Stimulated activated naive CD4-positive, alpha-beta T cell (primary cell): ENCODE measurements at places on chromosomes 16 and 17.

DNA sequence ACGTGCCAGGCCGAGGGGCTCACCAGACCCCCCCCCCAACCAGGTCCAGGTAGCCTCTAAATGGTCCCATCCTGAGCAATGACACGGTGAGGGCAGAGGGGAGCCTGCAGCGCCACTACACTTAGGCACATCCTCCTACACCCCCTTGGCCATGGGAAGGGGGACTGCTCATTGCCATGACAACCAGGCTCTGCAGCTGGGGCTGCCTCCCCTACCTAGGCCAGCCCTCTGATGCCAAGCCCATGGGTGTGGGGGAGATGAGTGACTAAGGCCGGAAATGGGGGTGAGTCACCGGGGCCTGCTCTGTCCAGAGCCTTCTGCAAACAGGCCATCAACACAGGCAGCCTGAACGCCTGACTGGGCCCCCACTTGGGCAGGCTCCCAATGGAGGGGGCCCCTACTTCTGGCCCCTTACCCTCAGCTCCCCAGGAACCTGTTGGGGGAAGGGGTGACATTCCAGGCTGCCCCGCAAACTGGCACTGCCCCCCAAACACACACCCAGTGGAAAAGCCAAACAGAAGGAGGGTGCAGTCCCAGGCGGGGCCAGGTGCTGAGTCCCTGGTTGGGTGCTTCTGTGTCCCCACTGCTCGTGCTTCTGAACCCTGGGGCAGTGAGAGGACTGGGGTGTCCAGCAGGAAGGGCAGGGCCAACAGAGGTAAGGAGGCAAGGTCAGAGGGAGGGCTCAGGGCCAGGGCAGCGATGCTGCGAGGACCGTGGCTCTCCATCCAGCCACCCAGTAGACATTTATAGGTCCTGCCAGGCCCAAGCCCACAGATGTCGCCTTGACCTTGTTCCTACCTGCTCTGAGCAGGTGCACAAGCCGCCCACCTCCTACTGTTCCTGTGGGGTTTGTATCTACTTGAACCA lies 8.2 kb downstream of the PLCD3 start:
- DNase-seq = no peak

DNA sequence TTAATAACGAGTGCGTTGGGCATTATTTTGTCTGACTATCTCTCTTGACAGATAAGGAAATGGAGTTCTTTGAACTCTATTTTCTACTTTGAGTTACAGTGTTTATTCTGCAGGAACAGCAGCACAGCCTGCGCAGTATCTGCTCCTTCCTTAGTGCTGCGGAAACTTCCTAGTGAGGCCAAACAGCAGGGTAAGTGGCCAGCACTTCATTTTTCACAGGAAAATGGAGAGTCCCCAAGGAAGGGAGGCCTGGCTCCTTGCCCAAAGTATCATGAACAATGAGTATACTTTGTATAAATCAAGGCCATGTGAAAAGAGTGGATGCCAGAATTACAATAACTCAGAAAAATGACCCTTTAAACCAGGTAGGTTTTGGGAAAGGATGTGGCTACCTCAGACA lies 140.6 kb downstream of the VPS53 start:
- DNase-seq = no peak

DNA sequence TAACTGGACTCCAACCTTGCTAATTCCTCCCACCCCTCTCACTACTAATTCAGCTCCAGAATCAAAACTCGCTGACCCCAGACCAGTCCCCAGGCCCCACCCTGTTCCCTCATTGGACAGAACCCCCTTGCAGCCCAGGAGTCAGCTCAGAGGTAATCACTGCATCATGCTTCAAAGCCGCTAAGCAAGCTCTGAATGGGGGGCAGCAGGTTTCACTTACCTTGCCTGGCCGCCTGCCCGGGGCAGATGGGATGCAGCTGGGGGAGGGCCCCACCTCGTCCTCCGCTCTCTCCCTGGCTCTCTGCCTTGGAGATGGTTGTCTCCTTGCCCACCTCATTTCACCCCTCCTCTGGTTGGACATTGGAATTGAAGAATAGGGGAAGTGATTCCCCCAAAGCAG lies 4.8 kb upstream of the NGFR start:
- no peak for DNase-seq

GRCh38 chr16:4994719-4995434 lies 36.7 kb downstream of the SEC14L5 start:
- DNase-seq = no peak

DNA sequence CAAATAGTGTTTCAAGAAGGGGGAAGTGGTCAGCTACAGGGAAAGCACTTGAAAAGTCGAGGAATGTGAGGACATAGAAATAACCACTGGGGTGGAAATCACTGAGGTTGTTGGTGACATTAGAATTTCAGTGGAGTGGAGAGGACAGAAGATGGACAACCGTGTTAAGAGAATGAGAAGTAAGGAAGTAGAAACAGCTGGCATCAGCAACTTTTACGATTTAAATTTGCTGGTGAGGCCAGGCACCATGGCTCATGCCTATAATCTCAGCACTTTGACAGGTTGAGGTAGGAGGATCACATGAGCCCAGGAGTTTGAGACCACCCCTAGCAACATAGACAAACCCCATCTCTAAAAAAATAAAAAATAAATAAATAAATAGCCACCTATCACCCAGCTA lies 83.2 kb upstream of the PSMD7 start:
- DNase-seq = no peak

- DNase-seq = no peak
These were observed 136.8 kb upstream of the XYLT1 start for GRCh38 chr16:17607609-17608008.

DNA sequence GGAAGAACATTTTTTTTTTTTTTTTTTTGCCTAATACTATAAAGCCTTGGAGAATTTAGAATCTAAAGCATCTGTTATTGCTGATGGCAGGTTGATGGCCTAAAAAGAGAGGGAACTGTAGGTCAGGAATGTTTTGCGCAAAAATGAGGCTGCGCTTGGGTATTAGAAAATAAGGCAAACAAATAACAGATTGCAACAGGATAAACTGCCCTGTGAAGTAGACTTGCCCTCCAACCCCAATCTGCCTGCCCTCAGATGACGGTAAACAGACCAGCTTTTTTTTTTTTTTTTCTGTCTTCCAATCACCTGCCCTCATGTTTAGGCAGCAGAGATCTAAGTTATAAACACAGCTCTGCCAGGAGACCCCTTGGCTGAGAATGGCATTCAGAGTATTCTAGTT lies 3.8 kb upstream of the DHX8 start:
- DNase-seq = no peak

GRCh38 chr17:81076141-81076679 lies 41.3 kb downstream of the BAIAP2 start:
- no peak for DNase-seq
